ENCODE measurements at places on chromosomes 1 and 21.

- DNase-seq = no peak
Measured at GRCh38 chr1:156624814-156625435, 5.7 kb downstream of the HAPLN2 start.

- DNase-seq = no peak
Measured at GRCh38 chr1:156226116-156226538, 13.3 kb downstream of the PMF1 start.

- no peak for DNase-seq
Measured at GRCh38 chr1:46303872-46304326, 401 bp downstream of the UQCRH start.

DNA sequence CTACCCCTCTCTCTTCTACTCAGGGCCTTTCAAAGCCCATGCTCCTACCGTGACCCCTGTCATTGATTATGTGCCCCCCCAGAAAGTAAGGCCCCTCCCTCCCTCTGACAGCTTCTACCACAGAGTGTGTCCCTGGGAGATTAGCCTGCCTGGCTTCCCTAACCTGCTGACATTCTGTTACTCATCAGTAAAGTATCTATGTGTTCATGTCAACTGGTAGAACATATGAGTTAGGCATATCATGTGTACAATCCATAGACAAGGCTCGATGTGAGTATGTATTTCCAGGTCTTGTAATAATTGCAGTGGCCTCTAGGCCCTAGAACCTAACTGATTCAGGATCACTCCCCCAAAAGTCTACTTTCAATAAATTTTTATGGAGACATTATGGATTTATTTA is 120.0 kb downstream of the GIPC2 start:
- no peak for DNase-seq

DNA sequence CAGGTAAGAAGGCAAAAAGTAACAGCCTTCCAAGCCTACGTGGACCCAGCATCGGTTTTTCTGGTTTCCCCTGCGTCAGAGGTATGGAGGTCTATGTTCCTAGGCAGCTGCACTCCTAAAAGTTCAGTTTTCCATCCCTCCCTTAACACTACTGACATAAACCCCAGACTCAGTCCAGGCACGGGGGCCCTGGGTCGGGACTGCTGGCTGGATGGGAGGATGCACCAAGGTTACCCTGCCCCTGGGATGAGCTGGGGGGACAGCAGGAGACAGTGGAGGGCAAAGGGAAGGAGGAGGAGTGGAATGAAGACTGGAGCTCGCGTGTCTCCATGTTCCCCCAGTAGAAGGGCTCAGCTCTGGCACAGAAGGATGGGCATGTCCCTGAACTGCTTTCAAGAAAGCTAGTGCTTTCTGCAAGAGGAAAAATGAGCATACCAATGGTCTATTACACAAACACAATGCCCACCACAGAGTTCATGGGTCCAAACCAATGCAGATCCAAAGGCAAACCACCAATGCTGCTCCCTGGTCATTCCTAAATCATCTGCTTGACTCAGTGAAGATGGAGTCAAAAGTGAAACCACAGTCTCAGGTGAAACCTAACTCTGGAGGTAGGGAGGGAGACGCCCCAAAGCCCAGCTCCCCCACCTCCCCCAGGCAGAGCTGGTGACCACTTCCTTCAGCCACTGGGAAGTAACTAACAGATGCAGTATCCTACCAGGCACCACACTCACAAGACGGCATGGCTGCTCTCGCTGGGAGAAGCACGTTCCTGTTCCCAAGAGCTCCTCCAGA is 54.9 kb downstream of the CD46 start:
- DNase-seq = no peak

- no peak for DNase-seq
Measured at GRCh38 chr21:42687796-42688195, 34.4 kb downstream of the PDE9A start.

GRCh38 chr1:111720977-111721786 is 18.0 kb downstream of the INKA2 start:
- no peak for DNase-seq

DNA sequence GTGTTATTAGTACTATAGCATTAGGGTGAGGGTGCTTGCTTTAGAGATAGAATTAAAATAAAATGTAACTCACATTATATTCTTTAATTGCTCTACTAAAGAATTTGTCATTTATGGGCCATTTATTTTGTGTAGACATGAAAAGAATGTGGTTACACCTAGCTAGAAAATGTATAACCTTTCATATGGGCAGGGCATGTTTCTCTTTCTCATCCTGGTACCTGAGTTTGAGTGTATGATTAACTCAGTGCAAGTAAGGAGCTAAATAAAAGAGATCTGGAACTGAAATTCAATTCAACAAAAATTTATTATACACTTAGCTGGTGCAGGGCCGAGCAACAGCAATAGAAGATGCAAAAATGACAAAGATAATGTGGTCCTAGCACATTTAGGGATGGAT is 47.4 kb downstream of the MAP3K7CL start:
- no peak for DNase-seq

GRCh38 chr1:220747437-220748088 is 559 bp upstream of the MTARC2 start:
- DNase-seq = no peak

GRCh38 chr1:110668549-110668948 is 6.2 kb downstream of the KCNA3 start:
- DNase-seq = no peak

DNA sequence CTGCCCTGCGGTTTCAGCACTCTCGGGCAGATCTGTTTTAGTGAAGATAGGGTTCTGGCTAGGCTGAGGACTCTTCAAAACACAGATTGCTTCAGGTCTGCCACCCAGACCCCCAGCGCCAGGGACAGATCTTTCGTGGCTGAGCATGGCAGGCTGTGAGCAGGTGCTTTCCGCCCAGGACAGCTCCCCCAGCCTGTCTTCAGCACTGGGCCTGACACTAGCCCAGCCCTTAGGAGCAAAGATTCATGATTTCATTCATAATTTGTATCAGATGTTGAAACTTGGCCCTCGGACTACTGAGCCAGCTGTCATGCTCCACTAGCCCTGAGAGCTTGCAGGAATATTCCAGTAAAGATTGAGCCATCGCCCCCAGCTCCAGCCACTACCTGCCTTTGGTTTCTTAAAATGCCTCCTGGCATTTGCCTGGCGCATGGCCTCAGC is 5.9 kb downstream of the ADPRS start:
- no peak for DNase-seq

DNA sequence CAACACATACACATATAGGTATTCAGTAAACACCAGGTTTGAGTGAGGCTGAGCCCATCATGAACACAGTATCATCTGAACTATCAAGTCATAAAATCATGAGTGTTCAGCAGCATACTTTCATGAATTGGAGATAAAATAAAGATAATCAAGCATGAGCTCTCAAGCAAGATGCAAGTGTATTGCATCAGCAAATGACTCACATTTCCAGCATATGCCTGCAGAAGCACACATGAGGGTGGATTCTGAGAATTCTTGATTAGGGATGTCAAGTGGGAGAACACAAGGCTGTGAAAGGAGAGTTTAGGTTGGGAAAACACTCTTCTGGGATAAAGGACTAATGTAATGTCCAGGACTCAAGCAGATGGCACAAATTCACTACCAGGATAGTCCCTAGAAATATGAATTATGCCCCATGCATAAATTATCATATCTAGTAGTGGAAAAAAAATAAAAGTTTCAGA is 299.2 kb downstream of the SRGAP2C start:
- DNase-seq = no peak

DNA sequence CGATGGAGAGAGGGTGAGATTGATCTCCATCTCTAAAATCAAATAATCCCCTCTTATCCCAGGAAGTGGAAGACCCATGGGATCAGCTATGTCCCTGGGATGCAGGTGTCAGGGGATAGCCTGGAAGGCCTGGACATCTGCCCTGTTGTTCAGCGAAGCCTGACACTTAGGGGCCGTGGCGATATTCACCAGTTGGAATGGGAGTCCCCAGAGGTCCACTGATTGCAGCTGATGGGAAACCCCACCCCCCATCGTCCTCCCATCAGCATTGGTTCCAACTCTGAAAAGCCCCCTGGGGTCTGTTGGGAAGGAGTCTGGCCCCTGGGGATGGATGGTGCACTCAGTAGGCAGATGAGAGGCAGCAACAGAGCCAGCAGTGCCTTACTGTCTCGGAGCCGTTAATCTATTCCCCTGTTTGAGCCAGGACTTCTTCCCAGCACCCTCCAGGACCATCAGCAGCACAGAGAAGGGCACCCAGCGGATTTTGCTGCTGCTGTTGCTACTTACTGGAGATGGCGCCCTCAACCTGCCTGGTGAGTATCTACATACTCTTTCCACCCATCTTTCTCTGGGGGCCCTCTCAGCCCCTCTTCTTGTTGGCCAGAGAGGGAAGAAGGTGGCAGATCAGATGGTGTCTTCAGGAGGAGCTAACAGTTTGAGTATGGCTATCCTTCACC is 13.4 kb downstream of the CATSPER4 start:
- DNase-seq = no peak

DNA sequence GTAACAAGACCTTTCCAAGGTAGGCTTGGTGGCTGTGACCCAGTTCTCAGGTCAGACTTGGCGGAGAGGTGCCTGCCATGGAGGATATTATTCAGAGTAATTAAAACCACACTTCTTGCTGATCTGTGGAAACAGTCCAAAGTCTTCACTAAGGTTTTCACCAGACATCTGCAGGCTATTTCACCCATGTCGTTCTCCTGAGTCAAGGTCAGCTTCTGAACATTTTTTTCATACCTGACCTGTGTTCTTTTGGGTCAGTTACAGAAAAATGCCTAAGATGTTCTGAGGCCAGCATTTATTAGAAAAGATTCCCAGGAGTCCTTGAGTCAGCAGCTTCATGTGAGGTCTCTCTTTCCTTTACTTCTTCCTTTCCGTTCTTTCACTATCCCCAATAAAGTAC is 54.9 kb downstream of the RGL1 start:
- no peak for DNase-seq

- no peak for DNase-seq
Measured at GRCh38 chr1:201028461-201028889, 5.0 kb upstream of the KIF21B start.

DNA sequence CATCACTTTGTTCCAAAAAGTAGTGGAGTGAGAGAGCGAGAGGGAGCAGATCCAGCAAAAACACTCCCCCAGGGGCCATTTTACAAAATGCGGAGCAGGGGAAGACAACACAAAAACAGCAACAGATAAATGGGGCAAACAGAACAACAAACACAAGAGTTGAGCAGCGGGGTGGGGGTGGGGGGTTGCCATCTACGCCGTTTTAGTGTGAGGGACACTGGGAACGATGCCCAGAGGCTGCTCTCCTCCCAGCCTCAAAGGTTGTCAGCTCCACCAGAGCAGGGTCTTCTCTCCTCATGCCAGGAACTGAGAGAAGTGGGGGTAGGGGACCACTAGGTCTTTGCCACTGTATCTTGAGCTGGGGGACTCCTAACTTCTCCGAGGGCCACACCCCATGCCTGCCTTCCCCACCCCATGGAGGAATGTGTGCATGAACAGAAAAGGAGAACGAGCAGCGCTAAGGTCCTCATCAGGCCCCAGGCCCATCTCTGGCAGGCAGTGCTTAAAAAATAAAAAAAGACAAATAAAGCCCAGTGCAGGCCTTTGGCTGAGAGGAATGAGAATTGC is 1.3 kb upstream of the PBXIP1 start:
- no peak for DNase-seq

Data from stimulated activated CD4-positive, alpha-beta T cell treated with anti-CD3 and anti-CD28 coated beads, Interleukin-12 subunit alpha, Interleukin-12 subunit beta, amount 100 ng/mL, for 24 hours (primary cell).